Bone marrow (tissue), 2 donors: ENCODE measurements at places on chromosomes 5 and 9.

DNA sequence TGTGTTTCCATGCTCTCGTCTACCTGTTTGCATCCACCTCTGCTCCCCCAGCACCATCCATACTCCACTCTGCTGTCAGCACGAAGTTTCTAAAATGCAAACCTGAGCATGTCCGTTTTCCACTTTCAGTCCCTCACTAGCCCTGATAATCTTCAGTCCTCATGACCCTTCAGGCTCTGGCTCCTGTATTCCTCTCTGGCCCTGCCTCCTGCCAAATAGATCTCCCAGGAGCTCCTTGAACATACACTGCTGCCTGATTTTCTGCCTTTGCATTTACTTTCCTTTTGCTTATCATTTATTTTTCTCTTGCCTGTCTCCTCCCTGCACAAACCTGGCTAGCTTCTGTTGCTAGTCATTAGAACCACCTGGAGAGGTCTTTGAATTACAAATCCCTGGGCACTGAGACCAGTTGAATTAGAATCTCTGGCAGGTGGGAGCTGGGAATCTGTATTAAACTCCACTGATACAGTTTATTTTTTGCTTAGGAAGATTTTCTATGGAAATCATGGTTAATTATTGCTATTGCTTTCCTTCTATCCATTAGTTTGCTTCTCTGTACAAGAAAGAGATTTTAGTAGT, 18.5 kb downstream of the ARHGEF28 start:
- no peak for DNase-seq

DNA sequence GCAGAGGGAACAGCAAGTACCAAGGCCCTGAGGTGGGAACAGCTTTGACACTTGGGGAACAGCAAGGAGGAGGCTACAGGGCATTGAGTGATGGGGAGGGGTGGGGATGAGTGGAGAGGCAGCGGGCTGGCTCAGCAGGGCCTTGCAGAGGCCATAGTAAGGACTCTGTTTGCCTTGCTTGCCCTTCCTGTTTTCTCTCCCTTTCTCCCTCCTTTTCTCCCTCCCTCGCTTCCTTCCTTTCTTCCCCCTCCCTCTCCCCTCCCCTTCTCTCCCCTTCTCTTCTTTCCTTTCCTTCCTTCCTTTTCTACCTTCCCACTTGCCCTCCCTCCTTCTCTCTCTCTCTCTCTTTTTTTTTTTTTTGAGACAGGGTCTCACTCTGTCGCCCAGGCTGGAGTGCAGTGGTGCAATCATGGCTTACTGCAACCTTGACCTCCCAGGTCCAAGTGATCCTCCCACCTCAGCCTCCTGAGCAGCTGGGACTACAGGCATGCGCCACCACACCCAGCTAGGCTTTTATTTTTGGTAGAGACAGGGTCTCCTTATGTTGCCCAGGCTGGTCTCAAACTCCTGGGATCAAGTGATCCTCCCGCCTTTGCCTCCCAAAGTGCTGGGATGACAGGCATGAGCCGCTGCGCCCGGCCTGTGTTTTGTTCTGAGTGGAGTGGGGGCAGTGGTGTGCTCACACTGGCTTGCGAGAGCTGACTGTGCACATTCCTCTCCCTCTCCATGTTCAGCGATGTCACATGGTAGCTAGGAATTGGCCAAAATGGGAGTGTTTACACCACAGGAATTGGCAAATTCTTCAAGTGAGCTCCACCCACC, 17.1 kb downstream of the IER5L start:
- DNase-seq = no peak

DNA sequence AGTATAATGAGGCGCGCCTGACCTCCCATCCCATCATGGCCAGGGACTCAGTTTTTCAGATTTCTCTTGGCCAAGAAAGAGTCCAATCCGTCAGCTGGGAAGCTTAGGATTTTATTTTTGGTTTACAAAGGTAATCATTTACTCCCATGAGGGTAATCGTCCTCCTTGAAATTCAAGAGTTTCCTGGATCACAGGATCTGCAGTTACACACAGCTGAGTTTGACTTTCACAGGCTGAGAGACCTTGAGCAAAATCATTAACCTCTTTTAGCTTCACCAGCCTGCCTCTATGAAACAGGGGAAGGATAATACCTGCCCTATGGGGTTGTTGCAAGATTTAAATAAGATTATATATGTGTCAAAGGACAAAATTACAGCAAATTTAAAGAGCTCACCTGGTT, 15.4 kb upstream of the AK3 start:
- DNase-seq = no peak

GRCh38 chr5:160959804-160960203, 107.8 kb upstream of the ATP10B start:
- no peak for DNase-seq

DNA sequence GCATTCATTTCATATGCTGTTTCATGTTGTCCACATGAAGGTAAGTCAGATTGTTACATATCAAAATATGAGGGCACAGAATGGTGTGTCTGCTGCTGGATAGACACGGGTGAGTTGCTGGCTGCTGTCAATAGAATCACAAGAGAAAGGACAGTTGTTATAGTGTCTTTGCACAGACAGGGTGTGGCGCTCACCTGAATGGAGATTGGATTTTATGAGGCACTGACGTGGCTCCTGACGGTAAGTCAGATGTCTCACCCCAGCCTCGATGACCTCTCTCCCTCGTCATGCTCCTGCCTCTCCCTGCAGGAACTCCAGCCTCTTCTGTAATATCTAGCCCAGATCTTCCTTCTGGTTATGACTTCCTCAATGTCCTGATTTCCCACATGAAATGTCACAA, 75.4 kb upstream of the SELENOP start:
- no peak for DNase-seq

DNA sequence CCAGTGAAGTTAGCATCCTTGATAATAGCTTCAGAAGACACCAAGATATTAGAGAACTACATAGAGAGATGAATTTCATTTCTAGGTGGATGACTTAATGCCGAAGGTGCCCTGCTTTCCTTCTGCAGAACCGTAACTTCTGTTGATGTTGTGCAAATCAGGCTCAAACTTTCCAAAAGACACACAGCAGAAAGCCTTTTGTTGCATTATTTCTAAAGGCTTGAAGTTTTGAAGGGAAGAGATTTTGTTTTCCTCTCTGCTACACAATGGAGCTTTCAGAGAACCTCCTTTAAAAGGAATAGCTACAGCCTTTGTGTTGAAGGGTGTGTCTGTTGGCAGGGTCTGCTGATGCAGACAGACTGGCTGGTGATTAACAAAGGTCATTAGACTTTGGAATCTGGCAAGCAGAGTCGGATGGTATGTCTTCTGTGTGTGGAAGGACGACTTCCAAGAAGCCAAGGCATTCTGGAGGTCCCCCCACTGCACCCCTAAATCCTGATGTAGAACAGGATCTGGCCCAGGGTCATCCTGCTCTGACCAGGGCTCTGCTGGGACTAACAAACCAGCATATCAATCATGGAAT, 57.8 kb downstream of the ZNF462 start:
- DNase-seq = no peak
